ENCODE measurements at places on chromosomes 2 and 18. TPM values are rescaled to one million over a fixed set of nuclear protein-coding genes. Genes with fewer than 3 reads are reported as not detected.

Gene NDUFB3
- total RNA-seq: 555 TPM

Gene PCARE
- total RNA-seq: 0.51 TPM

GRCh38 chr2:222878301-222878876 is 17.6 kb downstream of the ACSL3 start:
- DNase-seq: no peak

DNA sequence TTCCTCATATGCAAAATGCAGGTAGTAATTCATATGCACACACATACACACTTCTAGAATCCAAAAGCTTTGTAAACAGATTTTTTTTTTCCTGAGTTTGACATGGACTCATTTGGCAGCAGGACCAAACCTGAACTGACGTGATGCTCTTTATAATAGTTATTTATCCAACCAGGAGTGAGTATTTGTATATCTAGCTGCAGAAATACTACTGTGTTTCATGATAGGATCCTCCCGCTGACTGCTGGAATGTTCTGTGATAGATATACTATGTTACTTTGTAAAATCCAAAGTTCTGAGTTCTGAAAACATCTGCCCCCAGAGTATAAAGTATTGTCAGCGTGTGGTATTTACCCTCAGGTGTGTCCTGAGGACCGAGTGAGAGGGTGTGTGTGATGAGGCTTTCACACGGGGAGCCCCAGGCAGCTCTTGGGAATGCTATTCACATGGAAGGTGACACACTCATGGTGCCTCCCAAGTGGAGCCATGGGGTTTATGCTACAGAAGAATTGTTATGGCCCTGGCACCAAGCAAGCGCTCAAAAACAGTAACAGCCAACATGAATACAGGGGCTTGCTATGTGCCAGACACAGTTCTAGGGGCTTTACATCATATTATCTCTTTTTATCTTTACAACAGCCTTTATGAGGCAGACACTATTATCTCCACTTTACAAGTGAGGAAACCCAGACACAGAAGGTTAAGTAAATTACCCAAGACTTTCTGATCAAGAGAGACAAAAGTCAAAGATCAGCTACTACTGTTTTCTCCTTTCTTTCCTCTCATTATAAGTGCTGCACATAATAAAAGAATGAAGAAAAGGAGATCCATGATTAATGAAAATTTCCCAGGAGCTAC is 16.7 kb upstream of the TXNDC2 start:
- DNase-seq: no peak

DNA sequence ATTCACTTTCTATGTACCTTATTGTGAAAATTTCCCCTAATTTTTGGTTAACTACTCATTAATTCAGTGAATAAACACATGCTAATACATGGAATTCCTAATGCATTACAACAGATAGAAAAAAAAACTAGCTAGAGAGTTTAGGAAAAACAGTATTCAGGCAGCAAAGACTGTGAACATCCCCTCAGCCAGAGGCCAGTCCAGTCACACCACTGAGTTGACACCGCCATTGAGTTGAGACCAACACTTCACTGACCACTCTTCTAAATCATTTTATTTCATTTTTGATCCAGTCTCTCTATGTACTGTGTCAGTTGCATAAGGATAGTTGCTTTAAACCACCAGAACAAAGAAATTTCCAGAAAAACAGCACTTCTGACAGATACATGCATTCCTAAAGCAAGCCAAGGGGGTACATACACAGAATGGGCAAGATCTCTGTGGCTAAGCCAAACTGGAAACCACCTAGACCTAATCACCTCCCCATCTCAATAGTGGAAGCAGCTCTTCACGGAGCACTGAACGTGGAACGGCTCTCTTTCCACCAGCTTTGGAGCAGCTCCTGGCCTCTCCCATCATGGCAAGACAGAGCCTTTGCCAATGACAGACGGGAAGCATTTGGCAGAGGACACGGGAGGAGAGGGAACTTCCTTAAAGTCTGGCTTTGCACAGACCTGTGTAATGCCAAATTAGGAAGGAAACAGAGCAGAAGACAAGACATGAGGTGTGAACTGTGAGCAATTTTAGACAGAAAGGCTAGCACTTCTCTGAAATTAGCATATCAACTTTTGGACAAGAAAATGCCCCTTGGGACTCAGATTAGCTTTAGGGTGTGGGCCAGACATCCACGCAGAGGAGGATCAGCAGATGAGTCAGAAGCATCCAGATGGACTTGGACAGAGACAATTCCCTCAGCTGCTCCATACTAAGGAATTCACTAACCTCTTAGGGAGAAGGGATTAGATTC is 36.4 kb downstream of the CACNB4 start:
- no peak for DNase-seq

Gene RPL37A
- 2,083 TPM for total RNA-seq

GRCh38 chr2:9623151-9623550 is 7.6 kb downstream of the YWHAQ start:
- no peak for DNase-seq

- no peak for DNase-seq
Measured at GRCh38 chr2:236676136-236676873, 106.7 kb downstream of the ACKR3 start.
